DMS 273 treated with DMSO at 0.1 percent for 48 hours (cell line): ENCODE measurements at places on chromosomes 2 and 18.

GRCh38 chr2:210586381-210586780 is 30.0 kb downstream of the CPS1 start:
- no peak for DNase-seq

DNA sequence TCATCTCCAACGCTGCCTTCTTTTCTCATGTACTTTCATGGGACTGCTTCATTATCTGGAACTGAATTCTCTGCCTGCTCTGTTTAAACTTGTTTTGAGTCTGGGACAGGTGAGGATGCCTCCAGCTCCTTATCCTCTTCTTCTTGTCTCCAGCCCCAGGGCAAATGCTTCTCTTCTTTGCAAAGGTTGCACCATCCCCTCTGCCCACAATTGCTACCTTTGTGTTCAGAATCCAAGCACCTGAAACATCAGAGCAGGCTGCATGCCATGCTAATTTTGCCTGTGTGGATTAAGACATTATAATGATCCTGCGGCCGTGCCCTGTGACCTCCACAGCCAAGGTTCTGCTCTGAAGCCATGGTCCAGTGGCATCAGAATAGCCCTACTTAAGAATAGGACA is 309.5 kb downstream of the EPHA4 start:
- DNase-seq, result no peak

- DNase-seq, result no peak
Observed at GRCh38 chr18:48486754-48487153, 52.1 kb upstream of the CTIF start.

GRCh38 chr2:106094131-106094841 is 99.8 kb downstream of the UXS1 start:
- DNase-seq, result no peak

DNA sequence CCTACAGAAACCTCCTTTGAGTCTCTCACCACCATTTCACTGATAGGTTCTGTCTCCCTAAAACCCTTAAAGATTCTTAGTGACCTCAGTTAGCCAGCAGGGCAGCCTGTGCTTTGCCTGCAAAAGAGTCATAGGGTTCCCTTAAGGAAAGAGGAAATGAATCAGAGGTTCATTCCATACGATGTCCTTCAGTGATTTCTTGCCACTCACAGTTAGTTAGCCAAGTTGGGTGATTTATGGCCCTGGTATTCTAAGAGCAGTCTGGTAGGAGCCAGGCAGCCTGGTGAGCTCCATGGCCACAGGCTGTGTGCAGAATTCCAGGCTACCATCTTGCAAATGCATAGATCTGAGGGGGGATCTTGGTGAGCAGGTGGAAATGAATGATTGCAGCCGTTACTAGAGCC is 18.7 kb upstream of the CCBE1 start:
- DNase-seq, result no peak

DNA sequence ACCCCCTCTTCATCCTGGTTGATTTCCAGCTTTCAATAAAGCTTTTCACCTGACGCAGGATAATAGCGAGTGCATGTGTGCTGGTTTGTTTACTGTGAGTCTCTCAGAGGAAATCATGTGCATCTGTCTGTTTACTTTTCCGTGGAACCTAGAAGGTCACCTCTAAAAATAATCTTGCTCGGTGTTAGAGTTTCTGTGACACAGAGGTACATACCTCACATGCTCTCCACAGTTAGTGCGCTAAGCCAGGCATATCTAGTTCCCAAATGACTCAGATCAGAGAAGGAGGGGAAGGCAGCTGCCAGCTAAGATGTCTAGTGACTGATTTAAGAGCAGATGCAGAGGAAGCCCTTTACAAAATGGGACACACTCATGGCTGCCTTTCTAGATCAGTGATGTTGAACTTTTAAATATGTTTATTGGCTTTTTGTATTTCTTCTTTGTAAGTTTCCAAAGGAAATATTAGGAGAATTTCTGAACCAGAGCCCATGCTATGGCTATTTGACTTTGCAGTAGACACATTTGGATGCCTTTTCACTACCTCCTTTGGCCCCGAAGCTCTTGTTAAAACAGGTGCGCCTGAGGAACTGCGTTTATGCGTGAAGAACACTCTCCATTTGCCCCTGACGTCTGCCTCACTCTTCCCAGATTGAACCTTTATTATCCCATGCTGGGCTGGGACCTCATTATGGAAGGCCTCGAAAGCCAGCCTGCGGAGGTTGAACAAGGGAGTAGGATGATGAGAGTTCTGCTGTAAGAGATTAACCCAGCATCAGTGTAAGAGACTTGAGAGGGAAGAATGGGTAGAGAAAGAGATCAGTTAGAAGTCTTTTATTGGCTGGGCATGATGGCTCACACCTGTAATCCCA is 145.6 kb downstream of the FAM161A start:
- no peak for DNase-seq

DNA sequence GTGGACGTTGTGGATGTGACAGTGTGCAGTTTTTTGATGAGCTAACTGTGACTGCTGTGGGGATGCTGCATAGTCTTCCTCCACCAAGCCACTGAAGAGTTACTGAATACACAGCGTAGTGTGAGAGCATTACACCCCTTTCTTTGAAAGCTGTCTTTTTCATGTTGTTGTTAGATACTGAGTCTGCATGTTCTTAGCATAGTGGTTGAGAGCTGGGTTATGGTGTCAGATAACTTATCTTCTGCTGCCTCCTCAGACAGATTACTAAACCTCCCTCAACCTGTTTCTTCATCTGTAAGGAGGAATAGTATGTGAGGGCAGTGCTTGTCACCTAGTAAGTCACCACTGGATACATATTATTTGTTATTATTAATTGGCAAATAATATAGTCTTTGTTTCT is 63.2 kb downstream of the CEP192 start:
- peak; percentile 18 for DNase-seq

- DNase-seq, result no peak
Observed at GRCh38 chr2:177338177-177338721, 54.3 kb upstream of the AGPS start.

GRCh38 chr2:11863513-11864328 is 117.3 kb downstream of the LPIN1 start:
- peak; percentile 38 for DNase-seq

- no peak for DNase-seq
Observed at GRCh38 chr2:88483200-88483599, 30.7 kb upstream of the FOXI3 start.

DNA sequence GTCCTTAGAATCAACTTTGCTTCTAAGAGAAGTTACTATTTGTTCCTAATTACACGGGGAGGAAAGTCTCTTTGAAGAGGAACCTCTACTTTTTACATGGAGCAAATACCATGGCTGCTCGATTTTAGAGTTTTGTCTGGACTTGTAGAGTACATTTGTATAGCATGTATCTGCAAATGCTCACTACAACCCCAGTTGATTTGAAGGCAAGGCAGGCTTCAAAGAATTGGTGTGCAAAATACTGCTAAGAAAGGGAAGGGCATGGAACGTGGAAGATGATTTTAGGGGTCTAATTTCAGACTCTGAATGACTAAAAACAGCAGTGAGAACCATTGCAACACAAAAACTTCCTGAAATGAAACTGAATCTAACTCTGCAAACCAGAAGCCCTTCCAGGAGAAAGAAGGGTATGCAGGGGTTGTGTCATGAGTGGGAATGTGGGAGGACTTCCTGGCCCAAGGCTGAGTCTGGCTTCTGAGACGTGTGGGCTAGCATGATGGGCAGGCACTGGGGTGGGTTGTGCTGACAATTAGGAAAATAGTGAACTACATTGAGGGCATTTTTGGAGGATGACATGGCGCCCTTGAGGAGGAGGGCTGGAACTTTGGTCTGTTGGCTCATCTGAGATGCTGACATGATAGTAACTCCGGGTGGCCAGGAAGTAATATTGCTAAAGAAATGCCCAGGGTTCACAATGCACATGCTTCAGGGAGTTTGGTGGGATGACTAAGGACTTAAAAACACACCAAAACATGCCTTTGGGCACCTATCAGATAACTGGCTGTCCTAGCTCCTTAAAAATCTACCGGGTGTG is 18.9 kb upstream of the IL1R2 start:
- DNase-seq, result no peak

GRCh38 chr2:124610866-124611265 is 585.8 kb downstream of the CNTNAP5 start:
- DNase-seq, result no peak

- no peak for DNase-seq
Observed at GRCh38 chr18:11259469-11260150, 110.2 kb upstream of the PIEZO2 start.

- DNase-seq, result no peak
Observed at GRCh38 chr2:45102579-45103117, 93.4 kb upstream of the SIX2 start.

DNA sequence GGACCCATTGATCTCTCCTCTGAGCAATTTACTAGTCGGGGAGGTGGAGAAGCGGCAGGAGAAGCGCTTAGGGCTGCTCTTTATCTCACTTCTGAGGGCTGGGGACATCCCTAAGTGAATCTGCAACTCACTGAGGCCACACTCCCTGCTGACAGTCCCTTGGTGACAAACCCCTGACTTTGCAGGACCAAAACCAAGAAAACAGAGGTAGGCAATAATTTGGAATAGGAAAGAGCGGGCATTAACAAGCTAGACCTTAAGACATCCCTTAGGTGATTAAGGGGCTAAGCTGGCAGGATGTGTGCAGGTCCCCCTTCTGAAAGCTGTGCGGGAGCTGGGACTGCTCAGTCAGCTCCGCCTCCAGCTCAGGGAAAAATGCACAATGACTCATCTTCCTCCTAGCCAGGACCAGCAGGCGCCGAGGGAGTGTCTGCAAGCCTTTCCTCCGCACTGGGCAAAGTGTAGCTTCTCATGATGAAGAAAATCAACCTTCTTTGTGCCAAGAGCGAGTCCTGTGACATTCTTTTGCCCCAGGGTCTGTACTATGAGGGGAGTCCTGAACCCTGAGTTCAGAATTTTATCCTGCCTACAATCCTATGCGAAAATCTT is 63.3 kb downstream of the BOD1L2 start:
- no peak for DNase-seq

DNA sequence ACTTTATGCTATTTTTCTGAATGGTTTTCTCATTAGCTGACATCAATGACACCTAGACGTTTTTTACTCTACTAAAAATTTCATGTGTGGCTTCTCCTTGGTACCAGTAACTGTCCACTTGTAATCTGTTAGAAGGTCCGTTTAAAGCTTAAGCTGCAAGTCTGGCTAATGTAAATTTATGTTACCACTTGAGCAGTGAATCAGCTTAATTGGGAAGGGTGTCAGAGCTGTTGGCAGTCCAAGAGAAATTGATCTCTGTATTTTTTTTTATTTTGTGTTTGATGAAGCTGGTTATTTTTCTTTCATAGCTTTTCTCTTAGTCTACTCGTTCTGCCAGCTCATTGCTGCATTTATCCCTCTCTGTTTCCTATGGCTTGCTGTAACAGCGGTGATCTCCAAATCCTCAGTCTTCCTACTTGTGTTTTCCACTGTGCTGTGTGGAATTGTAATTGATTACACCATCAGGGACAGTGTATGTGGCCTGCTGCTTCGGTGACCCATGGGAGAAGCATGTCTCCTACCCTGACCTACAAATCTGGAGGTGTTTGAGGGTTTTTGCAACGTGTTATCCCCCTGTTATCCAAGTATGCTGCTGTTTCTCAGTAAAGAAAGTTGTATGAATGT is 724.2 kb upstream of the REG3G start:
- DNase-seq, result no peak
